Activated CD8-positive, alpha-beta memory T cell treated with anti-CD3 and anti-CD28 coated beads, Interleukin-2, amount 50 U/mL, for 4 hours (primary cell): ENCODE measurements at places on chromosomes 4 and X.

GRCh38 chrX:134002921-134003615 lies 17.7 kb upstream of the GPC3 start:
- DNase-seq, result no peak

GRCh38 chr4:183986971-183987946 lies 82.2 kb downstream of the STOX2 start:
- DNase-seq, result no peak

DNA sequence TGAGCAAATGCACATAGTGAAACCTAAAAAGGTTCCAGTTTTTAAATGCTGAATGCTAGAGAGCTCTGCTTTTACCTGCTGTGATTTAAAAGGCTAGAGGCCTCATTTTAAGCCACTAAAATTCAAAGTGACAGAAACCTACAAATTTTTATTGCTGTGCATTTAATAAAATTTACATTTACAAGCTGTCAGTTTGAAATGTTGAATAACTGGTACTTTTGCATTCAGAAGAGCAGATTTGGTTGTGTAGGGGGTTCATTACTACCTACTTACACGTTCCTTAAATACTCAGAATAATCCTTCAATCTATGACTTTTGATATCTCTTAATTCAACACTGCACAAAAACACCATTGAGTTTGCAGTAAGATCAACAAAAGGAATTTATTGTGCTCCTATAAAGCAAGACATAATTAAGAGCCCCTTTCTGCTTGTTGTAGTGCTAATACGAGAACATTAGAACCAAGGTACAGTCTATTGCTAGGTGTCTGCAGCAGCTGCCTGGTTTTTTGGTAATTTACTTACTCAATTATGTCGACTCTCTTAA lies 27.9 kb downstream of the NKX3-2 start:
- DNase-seq, result no peak

DNA sequence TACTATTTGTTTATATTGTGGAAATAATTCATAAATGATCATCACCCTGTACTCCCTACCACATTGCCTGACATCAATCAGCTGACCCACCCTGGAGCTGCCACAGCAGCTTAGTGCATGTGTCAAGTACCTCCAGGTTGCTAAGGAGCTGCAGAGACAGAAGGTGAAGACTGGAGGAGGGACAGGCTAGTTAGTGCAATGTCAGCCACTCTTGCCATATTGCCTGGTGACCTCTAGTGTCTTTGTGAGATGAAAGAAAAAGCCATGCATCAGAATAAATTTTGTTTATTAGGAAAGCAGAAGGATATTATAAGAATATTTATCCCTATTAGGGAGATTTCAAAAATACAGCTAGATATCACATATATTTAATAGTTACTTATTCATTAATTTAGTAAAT lies 243.9 kb upstream of the FAT4 start:
- no peak for DNase-seq

GRCh38 chrX:129786210-129786651 lies 6.5 kb downstream of the SASH3 start:
- no peak for DNase-seq

DNA sequence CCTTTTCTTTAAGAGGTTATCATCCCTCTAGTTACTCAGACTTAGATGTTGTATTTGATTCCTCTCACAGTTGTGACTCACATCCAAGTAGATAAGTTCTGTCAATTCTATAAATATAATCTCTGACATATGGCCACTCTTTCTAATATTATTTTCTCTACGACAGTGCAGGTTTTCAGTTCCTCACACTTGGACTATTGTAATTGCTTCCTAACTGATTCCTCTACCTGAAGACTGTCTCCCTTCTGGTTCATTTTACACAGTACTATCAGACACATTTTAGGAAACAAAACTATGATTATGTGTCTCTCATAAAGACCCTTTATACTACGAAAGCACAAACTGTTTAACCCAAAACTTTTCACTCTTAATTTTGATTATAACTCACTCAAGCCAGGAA lies 31.3 kb upstream of the GNRHR start:
- DNase-seq, result no peak

- DNase-seq, result no peak
Observed at GRCh38 chrX:17527922-17528321, 152.9 kb downstream of the NHS start.

DNA sequence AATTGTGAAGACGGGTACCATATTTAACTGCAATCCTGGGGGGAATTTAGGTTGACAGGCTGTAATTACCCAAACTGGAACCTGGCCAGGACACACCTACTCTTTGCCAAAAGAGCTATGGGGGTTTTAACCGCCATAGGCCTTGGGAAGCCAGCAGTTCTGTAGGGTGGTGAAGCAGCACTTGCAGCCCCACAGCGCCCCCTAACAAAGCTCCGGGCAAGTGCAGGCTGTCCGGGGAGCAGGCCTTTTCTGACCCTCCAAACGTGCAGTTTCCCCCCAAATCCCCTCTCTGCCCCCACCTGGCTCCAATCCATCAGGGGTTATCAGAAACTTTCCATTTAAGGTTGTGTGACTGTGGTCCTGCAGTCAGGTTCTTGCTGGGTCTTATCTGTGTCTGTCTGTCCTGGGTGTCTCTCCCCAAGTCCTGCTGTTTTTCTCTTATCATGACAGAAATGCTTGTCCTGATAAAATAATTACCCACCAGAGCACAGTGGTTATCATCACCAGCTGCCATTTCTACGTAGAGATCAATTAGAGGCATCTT lies 350.9 kb downstream of the MID1IP1 start:
- peak; percentile 31 for DNase-seq

- no peak for DNase-seq
Observed at GRCh38 chr4:70855464-70855863, 15.8 kb upstream of the GRSF1 start.

DNA sequence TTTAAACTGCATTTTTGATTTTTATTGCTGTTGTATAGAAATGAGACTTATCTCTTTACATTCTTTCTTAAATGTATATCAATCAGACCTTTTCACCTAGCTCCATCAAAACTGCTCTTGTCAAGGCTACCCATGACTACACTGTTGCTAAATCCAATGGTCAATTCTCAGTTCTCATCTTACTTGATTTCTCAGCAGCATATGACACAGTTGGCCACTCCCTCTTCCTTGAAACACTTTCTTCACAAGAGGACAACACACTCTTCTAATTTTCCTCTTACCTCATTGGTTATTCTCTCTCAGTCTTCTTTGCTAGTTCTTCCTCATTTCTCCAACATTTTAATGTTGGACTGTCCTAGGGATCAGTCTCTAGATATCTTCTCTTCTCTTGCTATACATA lies 94.1 kb upstream of the CITED1 start:
- DNase-seq, result no peak
